ENCODE measurements at places on chromosomes 12 and 14.

GRCh38 chr12:111451232-111451631 is 45.5 kb downstream of the SH2B3 start:
- no peak for DNase-seq

- no peak for DNase-seq
Measured at GRCh38 chr12:54012631-54013409, 4.0 kb downstream of the HOXC8 start.

- DNase-seq = no peak
Measured at GRCh38 chr12:4911316-4911994, 1.8 kb downstream of the KCNA1 start.

DNA sequence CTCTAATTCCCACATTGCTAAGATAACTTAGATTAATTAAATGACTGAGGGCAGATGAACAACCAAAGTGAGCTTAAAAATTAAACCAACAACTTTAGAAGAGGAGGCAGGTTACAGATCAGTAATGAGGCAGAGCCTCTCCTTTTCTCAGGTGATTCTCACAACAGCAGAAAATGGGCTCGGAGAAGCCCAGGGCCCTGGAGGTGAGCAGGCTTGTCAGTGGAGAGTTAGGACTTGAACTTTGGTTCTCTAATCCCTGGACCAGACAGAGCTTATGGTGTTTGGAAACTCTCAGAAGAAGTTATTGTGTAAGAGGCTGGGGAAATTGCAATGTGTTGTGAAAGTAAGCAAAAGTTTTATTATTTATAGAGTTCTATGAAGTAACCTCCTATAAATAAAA is 2.8 kb downstream of the TRHDE start:
- no peak for DNase-seq

DNA sequence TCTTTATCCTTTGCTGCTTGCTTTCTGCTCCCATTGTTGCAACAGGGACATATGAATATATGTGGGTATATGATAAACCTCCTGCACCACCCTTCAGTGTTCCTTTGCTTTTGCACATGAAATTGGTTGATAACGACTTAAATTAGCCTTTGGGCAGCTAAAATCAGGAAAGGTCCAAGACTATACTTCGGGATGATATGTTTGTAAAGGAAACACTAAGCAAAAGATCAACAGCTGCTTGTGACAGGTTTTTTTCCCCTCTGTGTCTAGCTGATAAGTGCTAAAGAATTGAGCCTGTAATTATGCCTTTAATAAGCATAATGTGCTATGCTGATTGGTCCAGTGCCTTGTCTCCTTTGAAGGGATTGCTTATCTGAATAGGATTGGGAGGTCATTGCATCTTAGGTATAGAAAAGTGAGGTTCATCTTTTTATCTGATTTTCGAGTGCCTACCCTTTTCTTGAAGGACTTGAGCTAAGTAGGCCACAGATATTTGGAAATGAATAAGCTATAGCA is 59.4 kb downstream of the PPHLN1 start:
- no peak for DNase-seq

DNA sequence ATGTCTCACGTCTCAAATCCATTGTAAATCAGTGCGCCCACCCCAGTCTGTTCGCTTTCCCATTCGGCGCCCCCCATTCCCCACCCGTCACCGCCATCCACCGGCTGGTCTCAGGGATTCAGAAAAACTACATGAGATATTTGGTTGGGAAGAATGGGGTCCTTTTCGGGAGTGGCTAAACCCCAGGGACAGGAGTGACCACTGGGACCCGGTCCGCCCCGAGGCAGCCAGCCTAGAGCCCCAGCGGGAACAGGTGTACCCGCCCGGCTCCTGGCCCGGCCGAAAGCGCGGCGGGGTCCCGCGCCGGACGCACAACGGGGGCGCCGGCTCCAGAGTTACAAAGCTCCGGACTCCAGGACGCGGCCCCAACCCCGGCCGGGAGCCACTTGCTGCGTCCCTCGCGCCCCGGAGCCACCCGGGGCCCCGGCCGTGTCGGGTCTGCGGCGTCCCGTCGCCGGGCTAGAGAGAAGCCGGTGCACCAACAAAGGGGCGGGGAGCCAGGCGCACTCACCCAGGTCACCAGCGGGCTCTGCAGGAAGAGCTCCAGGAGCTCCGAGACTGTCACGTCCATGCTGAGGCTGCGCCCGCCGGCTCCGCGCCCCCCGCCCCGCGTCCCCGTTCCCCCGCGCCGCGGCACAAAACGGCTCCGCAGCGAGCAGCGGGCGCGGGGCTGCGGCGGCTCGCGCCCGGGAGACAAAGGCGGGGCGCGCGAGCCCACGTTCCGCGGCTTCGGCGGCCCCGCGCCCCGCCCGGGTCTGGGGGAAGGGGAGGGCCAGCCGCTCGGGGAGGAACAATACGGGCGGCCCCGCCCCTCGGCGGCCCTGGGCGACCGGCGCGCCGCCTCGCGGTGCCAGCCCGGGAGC is at the start of gene CCDC88C:
Gene CCDC88C, minus strand, starts transcription at position 701 of the 863 bp plus-strand sequence. Its CDS starts 130 bp downstream, at position 571.
- peak; percentile 84 for DNase-seq

DNA sequence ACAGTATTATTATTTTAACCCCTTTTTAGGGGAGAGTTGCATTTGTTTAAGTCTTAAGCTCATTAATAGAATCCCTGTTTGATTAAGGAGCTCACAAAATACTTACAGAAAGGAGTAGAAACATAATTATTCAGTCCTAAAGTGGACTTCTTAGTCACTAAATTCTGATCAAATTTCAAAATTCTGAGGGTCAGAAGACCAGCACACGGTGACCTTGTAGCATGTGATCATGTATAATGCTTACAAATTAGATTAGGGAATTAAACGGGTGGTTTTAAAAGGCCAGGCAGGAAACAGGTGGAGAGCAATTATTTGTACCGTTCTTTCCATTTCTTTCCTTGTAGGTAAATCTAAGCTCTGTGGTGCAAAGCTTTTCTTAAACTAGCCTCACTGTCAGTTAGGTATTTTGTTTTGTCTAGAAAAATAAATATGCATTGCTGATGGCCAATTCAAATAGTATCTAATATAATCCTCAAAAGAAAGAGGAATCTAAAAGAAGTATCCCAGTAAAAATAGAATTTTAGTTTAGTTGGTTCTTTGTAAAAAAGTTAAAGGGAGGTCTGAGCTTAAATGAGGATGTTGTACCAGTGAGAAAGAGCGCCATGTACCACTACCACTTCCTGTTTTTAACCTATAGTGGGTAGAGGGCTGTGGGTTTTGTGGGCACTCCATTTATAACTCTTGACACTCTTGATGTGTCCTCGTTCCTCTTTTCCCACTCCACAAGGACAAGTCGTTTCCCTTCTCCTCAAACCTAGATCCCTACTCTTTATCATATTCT is 51.1 kb downstream of the SLC38A1 start:
- no peak for DNase-seq

- no peak for DNase-seq
Measured at GRCh38 chr12:18868717-18869116, 130.8 kb downstream of the CAPZA3 start.

DNA sequence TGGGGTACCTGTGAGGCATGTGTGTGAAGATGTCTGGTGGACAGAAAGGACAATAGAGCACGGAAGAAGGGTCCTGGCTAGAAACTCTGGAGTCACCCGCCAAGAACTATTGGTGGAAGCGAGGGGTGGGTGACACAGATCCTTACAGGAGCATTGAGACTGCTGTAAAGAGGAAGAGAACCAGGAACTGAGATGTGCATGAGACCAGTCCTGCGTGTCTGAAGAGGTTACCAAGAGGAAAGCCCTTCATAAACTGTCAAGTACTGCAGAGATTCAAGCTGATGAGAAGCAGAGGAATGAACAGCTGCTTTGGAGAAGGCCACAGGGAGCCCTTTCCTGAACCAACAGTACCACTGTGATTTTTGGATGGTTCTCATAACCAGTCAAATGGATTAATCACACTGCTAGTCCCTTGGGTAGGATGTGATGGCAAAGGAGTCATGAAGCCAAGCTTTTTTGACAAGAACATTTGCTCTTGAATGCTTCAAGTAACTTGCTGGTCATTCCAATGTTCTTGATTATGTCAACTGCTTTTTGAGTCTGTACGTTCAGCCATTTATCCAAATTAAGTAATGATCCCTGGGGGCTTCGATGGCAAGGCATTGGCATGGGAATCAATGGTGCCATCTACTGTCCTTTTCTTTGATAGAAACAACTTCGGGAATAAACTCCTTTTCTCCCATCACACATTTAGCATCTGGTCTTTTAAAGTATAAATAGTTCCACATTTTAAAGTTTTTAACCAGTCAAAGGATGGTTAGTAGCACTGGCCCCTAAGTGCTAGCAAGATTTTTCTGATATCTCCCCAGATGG is 42.9 kb downstream of the GPR135 start:
- DNase-seq = no peak

DNA sequence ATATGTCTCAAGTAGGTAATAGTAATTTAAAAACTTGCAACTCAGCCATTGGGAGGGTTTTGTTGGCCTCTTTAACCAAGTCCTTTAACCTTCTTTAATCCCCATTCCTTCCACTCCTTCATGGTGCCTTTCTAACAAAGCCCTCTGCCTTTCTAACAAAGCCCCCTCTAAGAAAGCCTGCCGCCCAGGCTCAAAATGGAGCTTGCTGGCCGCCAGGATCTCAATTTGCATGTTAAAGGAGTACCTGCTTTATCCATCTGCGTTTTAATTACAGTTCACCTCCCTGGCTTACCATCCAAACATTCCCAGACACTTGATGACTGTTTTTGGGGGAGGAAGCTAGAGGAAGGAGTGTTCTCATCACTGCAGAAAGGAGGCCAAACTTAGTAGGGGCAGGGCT is 183.4 kb downstream of the PTPN11 start:
- DNase-seq = no peak

GRCh38 chr12:8012651-8013309 is 19.7 kb upstream of the FOXJ2 start:
- DNase-seq = no peak

GRCh38 chr14:54675236-54676128 is 108.6 kb downstream of the SAMD4A start:
- no peak for DNase-seq

Data from stimulated activated CD4-positive, alpha-beta T cell treated with anti-CD3 and anti-CD28 coated beads, Interleukin-4, amount 100 ng/mL, for 1 hour (primary cell).